ENCODE measurements at places on chromosomes 3 and 15.

DNA sequence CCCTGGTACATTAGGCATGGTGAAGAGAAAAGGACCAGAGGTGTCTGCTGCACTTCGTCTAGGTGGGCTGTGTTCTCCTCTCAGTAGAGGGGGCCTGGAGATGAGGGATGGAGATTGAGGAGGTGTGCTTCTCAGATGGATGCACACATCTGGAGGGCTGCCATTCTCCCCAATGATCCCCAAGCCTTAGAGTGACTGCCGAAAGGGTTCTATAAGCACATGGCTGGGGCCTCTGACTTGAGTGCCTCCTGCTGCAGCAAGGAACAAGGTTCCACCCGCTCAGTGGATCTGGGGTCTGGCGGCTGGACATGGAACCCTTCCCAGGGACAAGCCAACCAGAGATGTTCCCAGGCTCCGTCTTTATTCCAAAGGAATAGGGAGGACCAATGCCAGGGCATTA, 66.8 kb downstream of the CPN2 start:
- no peak for DNase-seq

DNA sequence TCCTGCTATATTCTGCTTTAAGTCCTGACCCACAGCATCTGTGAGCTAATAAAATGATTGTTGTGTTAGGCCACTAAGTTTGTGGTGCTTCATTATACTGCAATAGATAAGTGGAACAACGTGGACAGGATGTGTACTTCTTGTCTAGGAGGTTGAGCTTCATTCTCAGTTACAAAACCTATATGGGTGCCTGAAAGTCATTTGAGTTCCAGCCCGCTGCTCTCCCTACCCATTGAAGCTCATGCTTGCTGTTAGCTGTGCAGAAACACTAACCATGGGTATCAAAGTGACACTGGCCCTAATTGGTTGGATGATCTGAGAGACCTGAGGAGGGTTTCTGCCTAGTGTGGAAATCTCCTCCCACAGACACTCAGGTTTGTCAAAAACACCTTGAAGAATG, 357.2 kb downstream of the PDCD6IP start:
- DNase-seq = no peak

DNA sequence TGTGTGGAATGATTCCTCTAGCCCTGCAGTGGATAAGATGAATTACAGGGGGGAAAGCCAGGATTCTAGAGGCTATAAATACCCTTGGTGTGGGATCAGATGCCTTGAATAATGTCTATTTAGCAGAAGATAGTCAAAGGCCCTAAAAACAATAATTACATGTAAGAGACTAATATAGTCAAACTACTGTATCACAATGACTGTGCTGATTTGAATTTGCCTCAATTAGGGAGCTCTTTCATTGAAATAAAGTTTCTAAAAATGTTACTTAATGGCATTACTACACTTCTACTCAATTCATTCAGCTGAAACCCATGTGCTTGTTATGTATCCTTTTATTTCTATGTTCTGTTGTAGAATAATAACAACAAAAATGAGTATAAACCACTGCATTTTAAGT, 915.6 kb downstream of the TUSC7 start:
- no peak for DNase-seq

DNA sequence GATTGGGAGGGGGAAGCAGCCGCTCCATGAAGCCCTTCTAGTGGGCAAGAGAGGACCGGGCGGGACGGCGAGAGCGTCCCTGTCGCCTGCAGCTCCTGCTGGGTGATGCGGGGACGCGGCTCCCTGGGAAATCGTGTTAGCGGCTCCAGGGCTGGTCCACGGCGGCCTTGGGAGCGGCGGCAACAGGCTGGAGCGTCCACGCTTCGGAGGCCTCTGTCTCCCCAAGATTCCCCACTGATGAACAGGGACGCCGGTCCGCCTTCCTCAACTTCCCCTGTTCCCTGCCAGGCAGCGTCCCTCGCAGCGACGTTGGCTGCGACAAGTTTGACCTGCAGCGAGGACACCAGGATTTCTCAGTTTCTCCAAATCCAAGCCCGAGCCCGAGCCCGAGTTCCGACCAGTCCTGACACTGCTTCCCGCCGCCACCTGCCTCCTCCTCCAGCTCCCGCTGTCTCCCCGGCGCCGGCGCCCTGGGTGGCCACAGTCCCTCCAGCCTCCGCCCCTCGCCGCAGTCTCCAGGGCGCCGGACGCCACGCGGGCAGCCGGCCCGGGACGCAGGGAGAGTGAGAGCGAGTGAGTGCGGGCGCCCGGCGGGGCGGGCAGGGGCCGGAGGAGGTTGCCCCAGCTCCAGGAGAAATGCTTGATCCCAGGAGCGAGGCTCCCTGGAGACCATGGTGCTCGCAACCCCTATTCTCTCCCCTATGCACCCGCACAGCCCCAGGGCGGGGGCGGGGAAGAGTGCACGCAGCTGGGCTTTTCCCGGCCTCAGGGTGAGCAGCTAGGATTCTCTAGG, 78.1 kb upstream of the RNF7 start:
- peak; percentile 32 for DNase-seq

- DNase-seq = no peak
These were observed 134.6 kb downstream of the SLC25A26 start for GRCh38 chr3:66355394-66355793.

- no peak for DNase-seq
These were observed 36.0 kb downstream of the RAB27A start for GRCh38 chr15:55253580-55253979.

DNA sequence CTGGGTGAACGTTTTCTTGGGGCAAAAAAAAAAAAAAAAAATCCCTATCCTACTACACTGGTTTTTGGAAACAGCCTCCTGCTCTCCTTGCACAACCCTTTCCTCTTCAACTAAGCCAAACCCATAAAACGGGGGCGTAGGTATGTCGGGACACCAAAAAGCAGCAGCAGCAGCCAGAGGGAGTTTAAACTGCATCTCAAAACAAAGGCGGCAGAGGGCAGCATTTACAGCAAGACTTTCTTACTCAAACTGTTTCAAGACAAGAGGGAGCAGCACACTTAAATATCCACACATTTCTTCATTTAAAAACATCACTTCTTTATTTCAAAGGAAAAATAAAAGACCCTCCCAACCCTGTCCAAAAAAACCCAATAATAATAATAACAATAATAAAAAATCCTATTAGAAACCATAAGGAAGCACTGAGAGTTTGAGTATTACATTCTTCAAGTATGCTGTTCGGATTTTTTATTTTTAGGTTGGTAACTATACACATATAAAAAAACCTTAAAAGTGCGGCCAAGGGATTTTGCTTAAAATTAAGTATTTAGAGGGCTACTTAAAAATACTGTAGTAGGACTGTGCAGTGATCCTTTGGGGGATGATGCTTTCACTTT, 43.9 kb upstream of the PLXND1 start:
- peak; percentile 43 for DNase-seq

DNA sequence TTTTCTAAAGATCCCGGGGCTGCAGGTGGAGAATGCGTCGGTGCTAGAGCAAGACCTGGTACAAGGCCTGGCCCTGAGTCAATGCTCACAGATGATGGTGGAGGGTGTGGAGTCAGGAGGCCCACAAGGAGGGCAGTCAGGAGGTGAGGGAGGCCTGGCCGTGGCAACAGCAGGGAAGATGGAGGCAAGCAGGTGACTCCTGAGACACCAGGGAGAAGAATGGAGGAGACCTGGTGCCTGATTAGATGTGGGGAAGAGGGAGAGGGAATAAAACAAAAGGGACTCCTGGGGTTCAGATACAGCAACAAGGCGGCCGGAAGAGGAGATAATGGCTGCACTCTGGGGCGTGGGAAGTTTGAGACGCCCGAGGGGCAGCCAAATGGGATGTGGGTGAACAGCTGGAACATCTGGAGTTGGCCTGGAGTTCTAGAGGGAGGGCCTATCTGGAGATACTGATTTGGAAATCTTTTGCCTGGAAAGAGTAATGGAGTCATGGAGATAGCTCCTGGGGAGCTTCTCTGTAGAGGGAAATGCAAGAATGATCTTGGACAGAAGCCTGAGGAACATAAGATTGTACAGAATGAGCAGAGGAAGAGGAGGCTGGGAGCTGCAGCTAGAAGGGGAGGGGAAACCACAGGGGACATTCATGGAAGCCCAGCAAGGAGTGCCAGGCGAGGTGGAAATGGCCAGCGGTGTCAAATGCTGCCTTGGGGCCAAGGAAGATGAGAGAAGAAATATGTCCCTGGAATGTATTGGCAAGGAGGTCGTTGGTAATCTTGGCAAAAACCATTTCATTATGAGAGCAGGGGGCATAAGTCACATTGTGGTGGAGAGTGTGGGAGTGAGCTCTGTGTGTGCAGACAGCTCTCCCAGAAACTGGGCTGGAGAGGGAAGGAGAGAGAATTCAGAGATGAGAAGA, 67.5 kb upstream of the CORO2B start:
- no peak for DNase-seq

Measured in omental fat pad (tissue), 4 donors.